A549 treated with CpdA at 1 μM for 4 hours (cell line): ENCODE measurements at places on chromosomes 4 and X. TPM values are rescaled to one million over a fixed set of nuclear protein-coding genes. Genes with fewer than 3 reads are reported as not detected.

GRSF1 gene
- total RNA-seq, result 78.0 to 91.8 TPM (median 82.3 TPM) in 5 replicates

MAGEA1 gene
- 0.08 to 0.17 TPM (median 0.14 TPM) in 5 replicates for total RNA-seq

SLC9B1 gene
- total RNA-seq, result 0.07 to 0.15 TPM in 2 of 5 replicates, not detected in the others

CLDN34 gene
- total RNA-seq, result not detected in 5 replicates

SLC26A1 gene
- 0.28 to 0.50 TPM (median 0.31 TPM) in 5 replicates for total RNA-seq

DUX4 gene
- not detected in 5 replicates for total RNA-seq

SPATA4 gene
- total RNA-seq, result 0.18 to 0.78 TPM (median 0.20 TPM) in 3 of 5 replicates, not detected in the others

PRRG3 gene
- total RNA-seq, result not detected in 5 replicates

SLITRK4 gene
- not detected in 5 replicates for total RNA-seq

VCX3B gene
- not detected in 5 replicates for total RNA-seq

UGT2A1 gene
- not detected in 5 replicates for total RNA-seq

ENPEP gene
- total RNA-seq, result 0.09 to 0.21 TPM (median 0.12 TPM) in 5 replicates

GSX2 gene
- not detected in 5 replicates for total RNA-seq

UCP1 gene
- 0.08 to 0.10 TPM in 2 of 5 replicates, not detected in the others for total RNA-seq

FGD1 gene
- 6.4 to 9.3 TPM (median 7.2 TPM) in 5 replicates for total RNA-seq

MAGEE2 gene
- total RNA-seq, result not detected in 5 replicates

HEPH gene
- total RNA-seq, result not detected in 5 replicates

USP38 gene
- 7.1 to 8.9 TPM (median 8.0 TPM) in 5 replicates for total RNA-seq

SMIM10L2A gene
- 0.10 to 0.30 TPM (median 0.17 TPM) in 5 replicates for total RNA-seq

ASB5 gene
- 0.03 to 0.13 TPM in 2 of 5 replicates, not detected in the others for total RNA-seq

DRP2 gene
- total RNA-seq, result 0.16 to 0.30 TPM (median 0.25 TPM) in 5 replicates

DMRTC1 gene
- 0.09 TPM in 1 of 5 replicates, not detected in the others for total RNA-seq

CENPVL2 gene
- total RNA-seq, result not detected in 5 replicates

TEX13B gene
- 0.06 TPM in 1 of 5 replicates, not detected in the others for total RNA-seq

CXCL6 gene
- not detected in 5 replicates for total RNA-seq

TCEAL2 gene
- total RNA-seq, result not detected in 5 replicates

BCORL1 gene
- 5.1 to 10.8 TPM (median 8.9 TPM) in 5 replicates for total RNA-seq

ADH1B gene
- not detected in 5 replicates for total RNA-seq

GAGE2A gene
- not detected in 5 replicates for total RNA-seq

BEX5 gene
- total RNA-seq, result not detected in 5 replicates

FMR1NB gene
- not detected in 5 replicates for total RNA-seq

ANXA3 gene
- total RNA-seq, result 57.0 to 72.4 TPM (median 59.0 TPM) in 5 replicates

COL4A5 gene
- 13.1 to 16.5 TPM (median 13.5 TPM) in 5 replicates for total RNA-seq

ARL9 gene
- total RNA-seq, result 0.05 TPM in 1 of 5 replicates, not detected in the others

FABP2 gene
- not detected in 5 replicates for total RNA-seq

IL13RA1 gene
- 43.1 to 57.9 TPM (median 49.5 TPM) in 5 replicates for total RNA-seq

SCML2 gene
- 7.3 to 10.2 TPM (median 8.9 TPM) in 5 replicates for total RNA-seq

FGFR3 gene
- 1.1 to 3.0 TPM (median 1.5 TPM) in 5 replicates for total RNA-seq

FGF2 gene
- total RNA-seq, result 40.6 to 63.0 TPM (median 56.9 TPM) in 5 replicates

KCTD8 gene
- total RNA-seq, result not detected in 5 replicates

CHM gene
- 9.2 to 11.7 TPM (median 10.5 TPM) in 5 replicates for total RNA-seq

RASGEF1B gene
- not detected in 5 replicates for total RNA-seq

SPP1 gene
- 161 to 207 TPM (median 181 TPM) in 5 replicates for total RNA-seq

GYG2 gene
- total RNA-seq, result 3.5 to 5.4 TPM (median 4.4 TPM) in 5 replicates

MTMR1 gene
- 14.8 to 18.5 TPM (median 16.9 TPM) in 5 replicates for total RNA-seq

PCDH19 gene
- total RNA-seq, result 0.02 to 0.06 TPM (median 0.05 TPM) in 5 replicates

BTK gene
- total RNA-seq, result 0.09 to 0.24 TPM (median 0.15 TPM) in 5 replicates

FAM184B gene
- 0.02 to 0.06 TPM (median 0.03 TPM) in 4 of 5 replicates, not detected in the other for total RNA-seq
